ENCODE measurements at places on chromosomes 2 and 18.

GRCh38 chr2:11998218-11998617 is 251.8 kb downstream of the LPIN1 start:
- peak; percentile 44 for DNase-seq

- DNase-seq: no peak
These were observed 47.4 kb downstream of the SLC8A1 start for GRCh38 chr2:40404517-40404916.

DNA sequence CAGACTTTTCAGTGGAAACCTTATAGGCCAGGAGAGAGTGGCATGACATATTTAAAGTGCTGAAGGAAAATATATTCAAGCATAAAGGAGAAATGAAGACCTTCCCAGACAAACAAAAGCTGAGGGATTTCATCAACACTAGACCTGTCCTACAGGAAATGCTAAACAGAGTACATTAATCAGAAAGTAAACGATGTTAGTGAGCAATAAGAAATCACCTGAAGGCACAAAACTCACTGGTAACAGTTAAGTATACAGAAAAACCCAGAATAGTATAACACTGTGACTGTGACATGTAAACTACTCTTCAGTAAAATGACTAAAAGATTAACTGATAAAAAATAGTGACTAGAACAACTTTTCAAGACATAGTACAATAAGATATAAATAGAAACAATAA is 87.4 kb downstream of the ATP8B1 start:
- DNase-seq: no peak

GRCh38 chr2:10591207-10591606 is 98.6 kb downstream of the NOL10 start:
- DNase-seq: no peak

- DNase-seq: no peak
These were observed 84.9 kb downstream of the BCL11A start for GRCh38 chr2:60468382-60469085.

DNA sequence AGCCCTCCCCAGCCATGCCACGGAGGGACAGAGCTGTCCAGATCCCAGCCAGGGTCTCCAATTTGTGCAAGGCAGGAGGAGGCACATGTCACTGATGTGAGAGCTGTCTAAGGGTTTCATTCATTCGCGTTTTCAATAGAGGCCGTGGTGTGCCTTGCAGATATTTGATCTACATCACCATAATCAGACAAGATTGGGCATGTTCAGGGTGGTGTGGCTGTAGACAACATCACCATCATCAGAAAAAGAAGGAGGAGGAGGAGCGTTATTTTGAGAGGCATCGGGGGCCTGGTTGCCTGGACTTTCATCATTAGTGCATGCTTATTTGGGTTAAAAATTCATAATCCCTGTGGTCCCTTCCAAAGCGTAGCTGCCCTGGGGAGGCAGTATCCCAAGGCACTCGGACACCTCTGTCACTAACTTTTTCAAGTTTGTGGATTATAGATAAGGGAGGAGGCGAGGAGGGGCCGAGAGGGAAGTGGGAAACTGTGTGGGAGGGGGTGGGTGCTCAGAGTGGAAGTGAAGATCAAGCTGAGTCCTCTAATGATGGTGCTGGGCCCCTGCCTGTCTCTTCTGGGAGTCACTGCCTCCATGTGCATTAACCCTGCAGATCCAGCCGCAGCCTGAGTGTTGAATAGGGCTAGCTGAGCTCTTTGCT is 194.1 kb downstream of the CTIF start:
- DNase-seq: no peak

GRCh38 chr2:218259099-218259961 is 1.5 kb upstream of the GPBAR1 start:
- no peak for DNase-seq

DNA sequence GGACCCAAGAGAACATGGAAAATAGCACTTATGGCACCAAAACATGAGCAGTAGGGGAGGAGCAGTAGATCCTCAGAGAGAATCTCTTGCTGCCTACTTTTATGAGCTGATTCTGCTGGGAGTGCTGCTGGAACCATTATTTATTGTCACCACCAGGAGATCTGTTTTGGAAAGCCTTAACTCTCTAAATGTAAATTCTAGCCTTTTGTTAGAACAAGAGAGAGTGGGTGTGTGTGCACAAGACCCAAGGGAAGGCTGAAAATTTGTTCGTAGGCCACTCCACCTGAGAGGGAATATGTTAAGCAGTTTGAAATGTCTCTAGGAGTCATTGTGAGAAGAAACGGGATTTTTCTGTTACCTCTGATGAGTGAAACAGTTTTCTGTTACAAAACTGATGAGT is 16.2 kb upstream of the FAM237A start:
- no peak for DNase-seq

- no peak for DNase-seq
These were observed 31.4 kb downstream of the FOSL2 start for GRCh38 chr2:28423856-28424605.

DNA sequence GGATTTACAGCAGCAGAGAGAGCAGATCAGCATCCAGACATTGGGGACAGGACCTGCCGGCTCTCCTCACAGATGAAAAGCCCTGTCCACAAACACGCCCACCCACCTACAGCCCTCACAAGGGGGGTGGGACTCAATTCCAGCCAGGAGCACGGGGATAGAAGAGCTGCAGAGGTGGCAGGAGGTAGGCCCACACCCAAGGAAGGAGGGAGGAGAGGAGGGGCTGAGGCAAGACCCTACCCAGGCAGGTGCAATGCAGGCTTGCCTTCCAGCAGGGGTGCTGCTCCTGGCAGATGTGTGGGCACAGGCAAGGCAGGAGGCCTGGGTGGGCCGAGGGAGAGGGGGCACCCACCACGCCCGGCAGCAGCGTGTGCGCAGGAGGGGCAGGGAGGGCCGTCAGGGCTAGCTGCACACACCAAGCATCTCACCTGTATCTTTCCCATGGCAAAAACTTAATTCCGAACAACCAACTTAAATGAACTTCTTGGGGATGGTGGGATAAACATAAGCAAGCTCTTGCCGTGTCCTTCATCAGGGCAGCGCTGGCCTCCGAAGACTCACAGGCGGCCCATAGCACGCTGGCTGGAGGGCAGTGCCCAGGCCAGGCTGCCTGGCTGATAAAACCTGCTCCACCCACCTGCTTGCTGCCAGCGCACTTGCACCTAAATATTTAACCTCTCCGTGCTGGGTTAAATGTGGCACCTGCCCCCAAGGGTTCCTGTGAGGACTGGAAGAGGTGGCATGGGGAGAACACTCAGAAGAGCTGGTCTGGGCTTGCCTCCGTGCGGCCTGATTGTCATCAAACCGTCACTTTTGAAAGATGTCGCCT is 219.5 kb downstream of the HDAC4 start:
- no peak for DNase-seq

DNA sequence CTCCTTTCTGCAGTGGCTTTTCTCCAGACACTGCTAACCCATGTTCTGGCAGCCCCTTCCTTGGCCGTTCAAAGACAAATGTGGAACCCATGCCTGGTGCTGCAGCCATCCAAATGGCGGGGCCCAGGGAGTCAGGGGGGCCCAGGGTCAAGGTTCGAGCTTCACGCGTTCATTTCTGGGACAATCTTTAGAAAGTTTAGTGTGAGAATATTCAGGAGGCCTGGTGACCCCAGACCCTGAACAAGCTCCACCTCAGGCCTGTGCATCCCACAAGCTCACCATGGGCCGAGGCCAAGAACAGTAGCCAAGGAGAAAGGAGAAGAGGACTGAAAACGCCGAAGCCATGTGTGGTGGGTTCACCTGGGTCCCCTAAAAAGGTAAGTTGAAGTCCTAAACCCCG is 54.4 kb downstream of the ANKMY1 start:
- DNase-seq: no peak

Measured in GM12864 (cell line).